ENCODE measurements at places on chromosomes 16 and 17.

GRCh38 chr17:61687769-61688168 lies 96.8 kb upstream of the NACA2 start:
- DNase-seq = no peak

- DNase-seq = no peak
These were observed 117.3 kb upstream of the FAM20A start for GRCh38 chr17:68718465-68718864.

DNA sequence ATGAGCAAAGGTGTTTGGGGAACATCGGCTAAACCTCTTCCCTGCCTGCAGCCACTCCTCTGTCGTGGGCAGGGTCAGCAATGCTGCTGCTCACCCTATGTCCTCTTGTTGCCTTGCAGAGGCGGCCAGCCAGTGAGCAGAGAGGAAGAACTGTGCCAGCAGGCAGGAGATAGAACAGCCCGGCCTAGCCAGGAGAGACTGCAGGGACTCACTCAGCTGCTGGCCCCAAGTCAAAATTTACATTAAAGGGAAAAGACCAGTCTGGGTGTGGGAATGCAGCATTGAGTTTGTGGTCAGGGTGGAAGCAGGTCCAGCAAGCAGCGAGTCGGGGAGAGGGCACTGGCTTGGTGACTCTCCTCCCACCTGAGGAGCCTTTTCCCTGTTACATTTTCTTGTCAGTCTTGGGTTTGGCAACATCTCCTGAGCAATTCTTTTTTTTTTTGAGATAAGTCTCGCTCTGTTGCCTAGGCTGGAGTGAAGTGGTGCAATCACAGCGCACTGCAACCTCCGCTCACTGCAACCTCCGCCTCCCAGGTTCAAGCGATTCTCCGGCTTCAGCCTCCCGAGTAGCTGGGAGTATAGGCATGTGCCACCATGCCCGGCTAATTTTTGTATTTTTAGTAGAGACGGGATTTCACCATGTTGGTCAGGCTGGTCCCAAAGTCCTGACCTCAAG lies 22.7 kb downstream of the LIG3 start:
- DNase-seq = no peak

- DNase-seq = no peak
These were observed 35.4 kb downstream of the ADAM11 start for GRCh38 chr17:44793885-44794842.

- no peak for DNase-seq
These were observed 303.3 kb downstream of the MAP2K6 start for GRCh38 chr17:69717819-69718218.

GRCh38 chr17:57645950-57646665 lies 99.0 kb downstream of the CCDC182 start:
- no peak for DNase-seq

GRCh38 chr17:66379996-66380395 lies 77.6 kb downstream of the PRKCA start:
- DNase-seq = no peak

DNA sequence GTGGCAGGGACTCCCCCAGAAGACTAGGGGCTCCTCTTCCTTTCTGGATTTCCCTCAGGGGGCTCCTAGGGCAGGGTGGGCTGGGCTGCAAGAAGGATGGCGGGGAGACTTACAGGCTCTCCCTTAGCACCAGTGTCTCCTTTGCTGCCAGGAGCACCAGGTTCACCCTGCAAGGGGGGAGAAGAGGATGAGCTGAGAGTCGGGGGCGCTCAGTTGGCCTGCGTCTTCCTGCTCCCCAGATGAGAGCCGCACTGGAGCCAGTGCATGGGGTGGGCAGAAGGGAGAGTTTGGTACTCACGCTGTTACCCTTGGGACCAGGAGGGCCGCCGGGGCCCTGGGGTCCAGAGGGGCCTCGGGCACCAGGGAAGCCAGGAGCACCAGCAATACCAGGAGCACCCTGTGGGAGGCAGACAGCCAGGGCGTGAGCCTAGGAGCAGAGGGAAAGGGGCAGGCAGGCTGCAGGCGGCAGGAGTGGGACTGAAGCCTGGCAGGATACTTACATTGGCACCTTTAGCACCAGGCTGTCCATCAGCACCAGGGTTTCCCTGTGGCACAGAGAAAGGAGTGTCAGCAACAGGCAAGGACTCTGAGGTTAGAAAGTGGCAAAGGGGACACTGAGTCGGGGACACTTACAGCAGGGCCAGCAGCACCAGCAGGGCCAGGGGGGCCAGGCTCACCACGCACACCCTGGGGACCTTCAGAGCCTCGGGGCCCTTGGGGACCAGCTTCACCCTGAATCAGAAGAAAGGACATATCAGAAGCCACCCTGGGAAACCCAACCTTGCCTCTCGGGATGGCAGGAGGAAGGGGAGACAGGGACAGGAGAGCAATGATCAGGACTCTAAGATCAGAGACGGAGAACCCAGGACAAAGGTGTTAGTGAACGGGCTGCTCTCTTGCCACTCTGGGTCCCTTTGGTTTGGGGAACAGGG lies 6.2 kb downstream of the COL1A1 start:
- DNase-seq = no peak

GRCh38 chr16:81706327-81707295 lies 72.5 kb upstream of the PLCG2 start:
- no peak for DNase-seq

DNA sequence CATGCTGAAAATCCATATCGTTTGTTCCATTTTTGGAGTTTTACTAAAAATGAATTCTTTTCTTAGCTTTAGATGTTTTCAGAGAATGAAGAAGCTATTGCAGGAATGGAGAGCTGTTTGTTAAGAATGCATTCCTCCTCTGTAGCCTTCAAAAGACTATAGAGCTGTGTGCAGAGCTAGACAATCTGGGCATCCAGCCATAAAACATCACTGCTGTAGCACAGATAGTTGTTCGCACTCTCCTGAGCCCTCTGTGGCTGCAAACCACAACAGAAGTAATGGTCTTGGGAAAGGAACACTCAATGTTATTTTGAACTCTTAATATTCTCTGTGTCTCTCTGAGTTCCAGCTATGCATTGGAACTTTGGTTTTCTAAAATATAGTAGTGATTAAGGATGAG lies 4.9 kb downstream of the TNRC6C start:
- no peak for DNase-seq
